ENCODE measurements at places on chromosomes 5 and 9. TPM values are rescaled to one million over a fixed set of nuclear protein-coding genes. Genes with fewer than 3 reads are reported as not detected.

The SRD5A1 gene
- total RNA-seq = 87.3 TPM

The LHFPL2 gene
- 50.8 TPM for total RNA-seq

The ADAMTS16 gene
- 14.3 TPM for total RNA-seq

The TRPM3 gene
- 8.2 TPM for total RNA-seq

The CCNH gene
- 80.2 TPM for total RNA-seq

The PMPCA gene
- total RNA-seq = 88.2 TPM

The C1QTNF2 gene
- 0.27 TPM for total RNA-seq

The PCDHB5 gene
- total RNA-seq = 37.7 TPM

The PCSK1 gene
- total RNA-seq = 2.7 TPM

The NCBP1 gene
- 63.4 TPM for total RNA-seq

The LIFR gene
- total RNA-seq = 25.2 TPM

The WDR70 gene
- 34.9 TPM for total RNA-seq

The NTRK2 gene
- not detected for total RNA-seq

The HCN1 gene
- 7.4 TPM for total RNA-seq

The AFAP1L1 gene
- 4.7 TPM for total RNA-seq

The CFAP90 gene
- 3.5 TPM for total RNA-seq

- peaks cover 10% of the 10 kb centered on the region for H3K36me3 ChIP-seq
- H3K4me1 ChIP-seq = no peaks in the 10 kb centered on the region
- H3K27me3 ChIP-seq = no peaks in the 10 kb centered on the region
- 0 out of 2 replicates have a peak overlapping the region, but pooled peaks have one; percentile 59 for H3K27ac ChIP-seq
Observed at GRCh38 chr9:130111786-130112537, 58.3 kb downstream of the GPR107 start.

GRCh38 chr5:33621514-33621913 lies 180.7 kb downstream of the TARS1 start:
- H3K36me3 ChIP-seq = no peaks in the 10 kb centered on the region
- no peak for DNase-seq
- no peak overlapping the region for H3K4me3 ChIP-seq
- H3K4me1 ChIP-seq = no peaks in the 10 kb centered on the region
- H3K27me3 ChIP-seq = no peaks in the 10 kb centered on the region

DNA sequence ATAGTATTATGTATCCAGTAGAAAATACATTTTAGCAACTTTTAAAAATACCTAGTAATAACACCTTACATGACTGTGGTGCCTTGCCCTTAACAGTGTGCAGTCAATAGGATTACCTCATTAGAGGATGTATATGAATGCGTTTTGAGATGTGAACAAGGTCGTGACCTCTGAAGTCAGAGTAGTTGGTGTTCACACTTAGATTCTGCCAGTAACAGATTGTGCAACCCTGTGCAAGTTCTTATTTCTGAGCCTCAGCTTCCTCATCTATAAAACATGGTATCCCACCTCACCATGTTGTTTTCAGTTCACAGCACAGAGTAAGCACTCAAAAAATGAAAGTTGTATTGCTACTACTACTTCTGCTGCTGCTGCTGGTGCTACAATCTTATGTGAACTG lies 347.3 kb downstream of the KDM4C start:
- H3K36me3 ChIP-seq = 0 out of 2 replicates have a peak, but pooled peaks cover 3% of the 10 kb centered on the region
- no peaks in the 10 kb centered on the region for H3K27me3 ChIP-seq
- H3K4me1 ChIP-seq = peaks cover 10% of the 10 kb centered on the region
- no peak for DNase-seq
- no peak overlapping the region for H3K27ac ChIP-seq
- H3K4me3 ChIP-seq = no peak overlapping the region

DNA sequence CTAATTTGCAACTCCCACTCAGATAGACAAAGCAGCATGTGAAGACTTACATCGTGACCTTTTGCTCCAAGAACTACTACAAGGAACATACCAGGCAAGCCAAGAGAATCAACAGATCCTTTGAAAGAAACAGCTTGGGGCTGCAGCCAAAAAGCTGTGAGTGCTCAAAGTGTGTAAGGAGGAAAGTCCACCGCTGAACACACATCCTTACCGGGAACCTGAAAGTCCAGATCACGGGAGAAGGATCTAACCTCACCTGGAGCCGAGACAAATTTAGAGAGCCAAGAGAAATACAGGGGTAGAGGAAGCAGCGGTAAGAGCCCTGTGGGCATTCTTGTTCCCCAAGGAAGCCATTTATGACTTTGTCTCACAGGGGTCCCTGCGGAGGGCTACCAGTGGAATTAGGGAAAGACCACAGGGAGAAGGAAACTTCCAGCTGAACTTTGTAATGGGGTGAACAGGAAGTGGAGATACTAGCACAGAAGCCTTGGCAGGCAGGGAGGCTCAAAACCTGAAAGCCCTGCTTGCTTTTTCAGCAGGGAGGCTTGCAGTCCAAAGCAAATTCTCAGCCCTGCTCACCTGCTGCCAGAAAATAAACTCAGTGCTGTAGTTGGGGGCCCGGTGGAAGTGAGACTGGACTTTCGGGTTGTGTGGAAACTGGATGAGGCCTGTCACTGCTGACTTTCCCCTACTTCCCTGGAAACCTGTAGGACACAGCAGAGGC lies 350.2 kb downstream of the DTWD2 start:
- H3K4me1 ChIP-seq = no peaks in the 10 kb centered on the region
- H3K4me3 ChIP-seq = no peak overlapping the region
- no peaks in the 10 kb centered on the region for H3K27me3 ChIP-seq

- no peak for DNase-seq
- H3K4me1 ChIP-seq = no peaks in the 10 kb centered on the region
- no peak overlapping the region for H3K4me3 ChIP-seq
- no peaks in the 10 kb centered on the region for H3K36me3 ChIP-seq
- no peak overlapping the region for H3K27ac ChIP-seq
- no peaks in the 10 kb centered on the region for H3K27me3 ChIP-seq
Observed at GRCh38 chr5:149979896-149980295, 19.3 kb downstream of the SLC26A2 start.

- H3K36me3 ChIP-seq = no peaks in the 10 kb centered on the region
- H3K4me3 ChIP-seq = no peak overlapping the region
Observed at GRCh38 chr5:100788417-100788816, 114.7 kb downstream of the ST8SIA4 start.

DNA sequence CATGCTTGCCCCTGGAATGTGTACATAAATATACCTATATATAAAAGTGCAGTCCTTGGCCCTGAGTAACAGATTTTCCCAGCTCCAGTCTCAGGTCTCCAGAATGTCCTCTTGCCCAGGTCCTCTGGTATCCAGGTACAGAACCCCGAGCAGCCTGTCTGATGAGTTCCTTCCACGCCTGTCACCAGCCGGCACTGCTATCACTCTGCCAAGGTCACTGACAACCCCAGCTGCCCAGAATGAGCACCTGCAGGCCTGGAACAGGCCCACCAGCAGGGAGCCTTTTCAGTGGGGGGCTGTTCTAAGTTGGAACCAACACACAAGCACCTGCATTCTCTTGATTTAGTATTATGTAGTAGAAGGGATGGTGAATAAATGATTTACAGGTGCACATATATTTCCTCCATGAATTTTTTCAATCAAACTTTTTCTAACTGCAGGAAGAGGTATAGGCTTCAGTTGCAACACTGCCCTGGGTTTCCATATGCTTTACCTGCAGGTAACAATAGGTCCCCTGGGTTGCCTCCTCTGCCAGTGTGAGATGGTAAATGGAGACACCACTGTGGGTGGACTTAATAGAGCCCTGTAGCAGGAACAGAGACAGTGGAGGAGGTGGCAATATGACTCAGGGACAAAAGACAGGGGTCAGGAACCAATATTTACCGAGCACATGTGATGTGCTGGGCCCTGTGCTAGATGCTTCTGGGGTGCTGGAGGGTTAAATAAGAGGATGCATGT lies 291.9 kb downstream of the SPOCK1 start:
- no peak overlapping the region for H3K27ac ChIP-seq
- H3K4me1 ChIP-seq = peaks cover 10% of the 10 kb centered on the region
- no peak for DNase-seq
- H3K27me3 ChIP-seq = no peaks in the 10 kb centered on the region

- no peaks in the 10 kb centered on the region for H3K27me3 ChIP-seq
- peak; percentile 28 for DNase-seq
- H3K36me3 ChIP-seq = no peaks in the 10 kb centered on the region
Observed at GRCh38 chr5:139210585-139210984, 12.4 kb upstream of the SIL1 start.

- no peaks in the 10 kb centered on the region for H3K27me3 ChIP-seq
- no peak for DNase-seq
- no peak overlapping the region for H3K4me3 ChIP-seq
- no peak overlapping the region for H3K27ac ChIP-seq
- H3K4me1 ChIP-seq = no peaks in the 10 kb centered on the region
Observed at GRCh38 chr5:25975885-25976284, 1062.5 kb downstream of the CDH9 start.

DNA sequence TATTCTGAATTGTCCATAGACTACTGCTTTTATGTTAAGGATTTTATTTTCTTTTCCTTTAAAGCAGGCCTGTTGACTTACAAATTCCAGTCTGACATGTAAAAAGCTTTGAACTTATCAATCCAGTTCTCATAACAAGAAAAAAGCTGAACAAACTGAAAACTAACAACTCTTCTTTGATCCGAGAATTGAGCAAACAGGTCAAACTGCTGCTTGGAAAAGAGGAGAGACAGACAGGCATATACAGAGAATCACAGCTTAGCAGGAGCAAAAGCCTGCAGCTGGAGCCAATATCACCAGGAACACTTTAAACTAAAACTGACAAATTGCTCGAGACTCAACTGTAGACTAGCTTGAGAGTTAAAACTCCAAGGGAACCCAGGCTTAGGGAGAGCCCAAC lies 85.8 kb downstream of the HINT1 start:
- no peaks in the 10 kb centered on the region for H3K4me1 ChIP-seq
- H3K4me3 ChIP-seq = no peak overlapping the region
- no peak for DNase-seq
- H3K36me3 ChIP-seq = no peaks in the 10 kb centered on the region
- no peaks in the 10 kb centered on the region for H3K27me3 ChIP-seq

- H3K27ac ChIP-seq = no peak overlapping the region
- no peaks in the 10 kb centered on the region for H3K27me3 ChIP-seq
- no peak overlapping the region for H3K4me3 ChIP-seq
- no peak for DNase-seq
- H3K4me1 ChIP-seq = 0 out of 2 replicates have a peak, but pooled peaks cover 4% of the 10 kb centered on the region
- H3K36me3 ChIP-seq = no peaks in the 10 kb centered on the region
Observed at GRCh38 chr5:93794954-93795353, 53.6 kb upstream of the POU5F2 start.

DNA sequence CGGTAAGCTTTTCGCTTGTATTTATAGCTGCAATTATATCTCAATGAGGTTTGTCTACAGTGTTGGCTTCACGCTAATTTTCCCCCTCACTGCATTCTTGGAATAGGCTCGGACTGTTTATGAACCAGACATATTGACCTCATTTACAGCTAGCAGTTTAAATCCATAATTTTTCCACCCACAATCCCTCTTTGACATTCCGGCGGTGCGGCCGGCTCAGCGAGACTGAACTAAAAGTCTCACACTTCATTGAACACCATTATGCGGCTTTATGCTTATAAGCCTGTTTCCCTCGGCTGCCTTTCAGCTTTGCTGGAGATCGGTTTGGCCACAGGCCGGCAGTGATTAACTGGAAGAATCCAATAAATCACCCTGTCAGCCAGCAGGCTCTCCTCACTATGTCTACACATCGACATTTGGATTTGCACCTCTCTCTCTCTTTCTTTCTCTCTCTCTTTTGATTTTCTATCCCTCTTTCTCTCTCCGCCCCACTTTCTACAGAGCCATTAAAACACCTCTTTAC lies 315.0 kb upstream of the TLE4 start:
- H3K4me3 ChIP-seq = no peak overlapping the region
- H3K4me1 ChIP-seq = peaks cover 16% of the 10 kb centered on the region
- no peak overlapping the region for H3K27ac ChIP-seq
- H3K27me3 ChIP-seq = no peaks in the 10 kb centered on the region
- DNase-seq = peak; percentile 26

GRCh38 chr5:146284016-146284415 lies 54.6 kb upstream of the POU4F3 start:
- H3K4me3 ChIP-seq = no peak overlapping the region
- no peak overlapping the region for H3K27ac ChIP-seq
- H3K36me3 ChIP-seq = peaks cover 15% of the 10 kb centered on the region
- H3K27me3 ChIP-seq = no peaks in the 10 kb centered on the region

DNA sequence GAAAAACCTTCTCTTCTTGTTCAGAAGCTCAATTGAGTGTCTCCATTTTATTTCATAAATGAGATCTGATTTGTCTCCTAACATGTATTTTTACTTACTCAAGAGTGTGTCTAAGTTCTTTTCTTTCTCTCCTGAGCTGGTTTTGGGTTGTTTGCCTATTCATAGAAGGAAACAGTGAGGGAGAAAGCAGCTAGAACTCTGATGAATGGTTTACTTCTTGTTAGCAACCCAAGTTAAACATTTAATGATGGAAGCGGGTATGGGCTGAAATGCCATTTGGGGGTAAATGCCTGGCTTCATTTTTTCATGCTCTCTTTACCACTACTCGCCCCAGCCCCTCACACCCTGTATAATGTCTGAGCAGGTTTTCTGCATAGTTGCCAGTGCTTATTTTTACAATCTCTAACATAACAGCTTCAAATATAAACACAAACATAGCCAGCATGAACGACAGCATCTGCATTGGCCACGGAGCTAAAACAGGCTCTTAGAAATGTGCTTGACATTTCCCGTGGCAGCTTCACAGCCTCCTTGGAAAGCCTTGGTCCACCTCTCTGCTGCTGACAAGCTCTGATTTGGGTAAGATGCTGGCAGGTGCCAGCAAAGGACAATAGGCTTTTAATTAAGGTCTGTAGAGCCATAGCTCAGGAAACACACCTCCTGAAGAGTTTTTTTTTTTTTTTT lies 321.1 kb downstream of the ARHGEF28 start:
- H3K4me3 ChIP-seq = no peak overlapping the region
- H3K4me1 ChIP-seq = 0 out of 2 replicates have a peak, but pooled peaks cover 6% of the 10 kb centered on the region
- DNase-seq = no peak
- no peaks in the 10 kb centered on the region for H3K27me3 ChIP-seq
- H3K36me3 ChIP-seq = no peaks in the 10 kb centered on the region
- H3K27ac ChIP-seq = no peak overlapping the region

GRCh38 chr5:155299386-155300005 lies 285.9 kb downstream of the KIF4B start:
- no peak overlapping the region for H3K27ac ChIP-seq
- no peak for DNase-seq
- H3K4me1 ChIP-seq = no peaks in the 10 kb centered on the region
- no peaks in the 10 kb centered on the region for H3K27me3 ChIP-seq
- no peaks in the 10 kb centered on the region for H3K36me3 ChIP-seq

DNA sequence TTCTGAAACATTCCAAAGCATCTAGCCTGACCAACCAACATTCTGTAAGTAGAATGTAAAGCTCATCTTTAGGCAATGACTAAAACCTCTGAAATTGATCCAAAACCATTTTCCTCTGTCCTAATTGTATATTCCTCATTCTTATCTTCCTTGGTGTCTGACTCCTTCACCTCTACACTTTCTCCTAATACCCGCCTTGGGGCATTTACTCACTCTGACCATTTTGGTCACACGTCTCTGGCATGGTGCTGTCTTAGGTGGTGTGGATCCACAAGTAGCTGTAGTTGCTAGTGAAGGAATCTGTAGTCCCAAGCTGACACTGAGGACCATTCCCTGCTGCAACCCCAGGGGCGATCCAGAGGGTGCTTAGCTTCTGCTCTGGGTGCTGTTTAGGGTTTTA lies 40.8 kb upstream of the LMNB1 start:
- H3K27me3 ChIP-seq = no peaks in the 10 kb centered on the region
- no peak overlapping the region for H3K27ac ChIP-seq
- peaks cover 12% of the 10 kb centered on the region for H3K4me1 ChIP-seq
- H3K36me3 ChIP-seq = no peaks in the 10 kb centered on the region
- no peak for DNase-seq

Measured in GM23338 (cell line).